ENCODE measurements at places on chromosomes 11 and 22. TPM values are rescaled to one million over a fixed set of nuclear protein-coding genes. Genes with fewer than 3 reads are reported as not detected.
A peak's percentile ranks its signal among the peaks of the same experiment; 100 is the strongest.

DNA sequence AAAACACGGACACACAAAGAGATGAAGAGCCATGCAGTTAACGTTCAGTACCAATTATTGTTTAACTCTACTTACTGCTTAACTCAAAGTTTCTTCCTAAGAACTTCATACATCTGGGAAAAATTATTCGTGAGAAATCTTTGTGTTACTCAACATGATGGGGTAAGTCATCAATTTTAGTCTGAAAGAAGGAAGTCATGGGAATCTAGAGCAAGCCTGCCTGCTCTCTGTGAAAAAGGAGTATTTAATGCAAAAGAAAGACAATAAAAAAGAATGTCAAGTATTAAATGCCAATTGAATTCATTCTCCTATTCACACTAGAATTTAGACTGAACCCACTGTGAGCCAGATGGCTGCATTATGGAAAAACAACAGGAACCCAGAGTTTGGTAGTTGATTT lies 16.0 kb downstream of the TMEM123 start:
- DNase-seq, result no peak

The SLC25A1 gene
- total RNA-seq, result 69.2 TPM

- DNase-seq, result peak; percentile 90
These were observed 4.4 kb downstream of the SLC2A11 start for GRCh38 chr22:23862103-23862502.

The RBM14 gene
- total RNA-seq, result 22.4 TPM

The DNAJB7 gene
- not detected for total RNA-seq

- DNase-seq, result no peak
These were observed 16.0 kb downstream of the CAPRIN1 start for GRCh38 chr11:34067383-34068065.

DNA sequence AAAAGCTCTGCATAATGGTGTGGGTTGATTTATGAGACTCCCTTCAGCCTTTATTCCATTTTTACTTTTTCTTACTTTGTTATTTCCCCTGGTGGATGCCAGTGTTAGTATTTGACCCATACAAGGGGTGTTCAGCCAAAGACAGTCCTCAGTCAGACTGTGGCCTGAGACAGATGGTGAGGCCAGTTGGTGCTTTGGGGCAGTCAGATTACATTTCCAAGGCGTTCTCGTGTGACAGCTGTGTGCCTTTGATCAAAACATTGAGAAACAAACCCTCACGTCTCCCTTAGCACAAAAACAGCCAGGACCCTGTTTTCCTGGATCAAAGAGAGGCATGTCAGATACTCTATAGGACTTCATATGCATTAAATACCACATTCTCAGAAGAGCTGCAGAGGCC lies 31.3 kb upstream of the SLN start:
- DNase-seq, result no peak

GRCh38 chr11:59545179-59546020 lies 34.1 kb downstream of the OR4D9 start:
- no peak for DNase-seq

- DNase-seq, result peak; percentile 87
These were observed 80.8 kb downstream of the ZC3H12C start for GRCh38 chr11:110173811-110174644.

GRCh38 chr11:77003963-77004362 lies 30.2 kb upstream of the B3GNT6 start:
- DNase-seq, result no peak

Data from osteoblast (primary cell).